ENCODE measurements at places on chromosomes 6 and 20.

- no peak for DNase-seq
Observed at GRCh38 chr6:157996918-157997702, 15.4 kb downstream of the SYNJ2 start.

DNA sequence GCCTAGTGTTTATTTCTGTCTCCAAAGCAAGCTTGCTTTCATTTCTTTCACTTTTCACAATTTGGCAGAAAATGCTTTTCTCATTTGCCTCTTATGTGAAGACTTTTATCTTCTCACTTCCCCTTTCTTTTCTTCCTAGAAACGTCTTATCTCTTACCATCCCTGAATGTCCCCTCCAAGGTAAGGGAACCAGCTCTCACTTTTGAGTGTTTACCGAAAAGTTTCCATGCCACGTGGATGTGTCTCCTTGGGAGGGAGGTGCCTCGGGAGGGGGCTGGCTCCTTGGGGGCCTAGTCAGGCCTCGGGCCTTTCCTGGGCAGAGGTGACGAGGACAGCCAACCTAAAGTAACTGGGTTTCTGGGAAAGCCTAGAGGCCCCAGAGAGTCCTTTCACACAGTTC is 127.4 kb downstream of the CD24 start:
- no peak for DNase-seq

DNA sequence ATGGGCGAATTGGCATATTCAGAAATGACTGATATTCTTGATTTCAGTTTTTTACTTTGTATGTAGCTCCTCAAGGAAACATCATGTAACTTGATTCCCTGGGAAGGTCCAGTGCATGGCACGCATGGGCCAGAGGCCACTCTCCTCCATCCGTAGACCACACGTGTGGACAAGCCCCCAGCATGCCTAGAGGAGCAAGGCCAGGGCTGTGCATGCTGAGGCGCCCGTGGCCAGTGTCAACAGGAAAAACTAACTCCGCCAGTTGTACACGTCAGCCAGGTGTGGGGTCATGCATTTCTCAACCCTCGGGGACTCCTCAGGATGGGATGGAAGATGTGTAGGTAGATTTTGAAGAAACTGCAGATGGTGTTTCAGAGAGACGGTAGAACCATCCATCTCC is 37.8 kb upstream of the CD93 start:
- no peak for DNase-seq

- no peak for DNase-seq
Observed at GRCh38 chr20:23623666-23624323, 14.0 kb downstream of the CST3 start.

Measured in fibroblast of upper back skin (primary cell).